GM10248 (cell line): ENCODE measurements at places on chromosomes 6 and 20.

- no peak for DNase-seq
Observed at GRCh38 chr20:2984956-2985661, 58.3 kb upstream of the GNRH2 start.

DNA sequence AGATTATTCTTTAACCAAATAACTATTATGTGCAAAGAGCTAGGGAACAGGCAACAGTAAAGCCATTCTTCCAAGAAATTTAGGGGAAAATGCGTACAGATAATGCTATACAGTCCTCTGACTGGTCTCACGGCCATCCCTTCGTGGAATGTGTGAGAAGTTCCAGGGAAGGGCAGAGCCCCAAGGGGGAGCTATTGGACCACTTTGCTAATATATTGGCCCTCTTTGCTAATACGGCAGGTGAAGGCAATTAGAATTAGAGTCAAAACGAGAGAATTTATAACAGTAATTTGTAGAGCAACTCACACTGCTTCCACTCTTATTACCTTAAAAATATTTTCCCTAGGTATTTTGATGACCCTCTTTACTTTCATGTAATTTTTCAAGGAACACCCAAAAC, 140.4 kb downstream of the IMPG1 start:
- DNase-seq: peak; percentile 26

GRCh38 chr6:109632405-109632804, 58.6 kb downstream of the AK9 start:
- DNase-seq: no peak

GRCh38 chr6:42315259-42315990, 97.8 kb upstream of the MRPS10 start:
- DNase-seq: no peak

- no peak for DNase-seq
Observed at GRCh38 chr6:8556370-8557013, 121.1 kb upstream of the SLC35B3 start.

- no peak for DNase-seq
Observed at GRCh38 chr20:10992731-10993130, 318.9 kb upstream of the JAG1 start.

DNA sequence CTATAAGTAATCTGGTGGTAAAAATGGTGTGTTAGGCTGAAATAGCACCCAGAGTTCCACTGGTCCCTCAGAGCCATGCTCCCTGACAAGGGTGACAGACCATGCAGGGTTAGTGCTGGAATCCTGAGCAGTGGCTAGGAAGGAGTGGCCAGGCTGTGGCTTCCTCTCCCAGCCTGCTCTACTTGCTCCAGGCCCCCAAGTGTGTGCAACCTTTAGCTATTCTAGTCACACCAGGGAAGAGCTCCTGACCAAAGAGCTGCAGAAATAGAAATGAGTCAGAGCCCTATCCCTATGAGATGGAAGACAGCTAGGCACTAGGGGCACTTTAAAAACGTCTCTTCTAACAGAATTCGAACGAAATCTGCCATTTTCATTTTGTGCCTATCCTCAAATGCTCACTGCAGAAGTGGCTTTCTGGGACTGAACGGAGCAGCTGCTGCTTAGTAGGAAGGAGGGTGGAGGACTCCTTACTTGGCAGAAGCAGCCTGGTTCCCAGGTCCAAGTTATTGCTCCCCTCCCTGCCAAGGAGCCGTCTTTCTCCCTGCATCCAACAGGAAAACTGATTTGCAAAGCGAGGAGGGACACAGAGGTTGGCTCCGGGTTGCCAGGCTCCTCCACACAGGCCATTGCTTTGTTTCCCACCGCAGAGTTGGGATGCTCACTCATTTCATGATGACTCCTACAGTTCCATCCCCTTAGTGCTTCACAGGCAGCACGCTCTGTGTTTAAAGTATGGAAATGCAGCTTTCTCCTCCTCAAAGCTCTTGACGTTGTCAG, 754.5 kb downstream of the C6orf118 start:
- no peak for DNase-seq

DNA sequence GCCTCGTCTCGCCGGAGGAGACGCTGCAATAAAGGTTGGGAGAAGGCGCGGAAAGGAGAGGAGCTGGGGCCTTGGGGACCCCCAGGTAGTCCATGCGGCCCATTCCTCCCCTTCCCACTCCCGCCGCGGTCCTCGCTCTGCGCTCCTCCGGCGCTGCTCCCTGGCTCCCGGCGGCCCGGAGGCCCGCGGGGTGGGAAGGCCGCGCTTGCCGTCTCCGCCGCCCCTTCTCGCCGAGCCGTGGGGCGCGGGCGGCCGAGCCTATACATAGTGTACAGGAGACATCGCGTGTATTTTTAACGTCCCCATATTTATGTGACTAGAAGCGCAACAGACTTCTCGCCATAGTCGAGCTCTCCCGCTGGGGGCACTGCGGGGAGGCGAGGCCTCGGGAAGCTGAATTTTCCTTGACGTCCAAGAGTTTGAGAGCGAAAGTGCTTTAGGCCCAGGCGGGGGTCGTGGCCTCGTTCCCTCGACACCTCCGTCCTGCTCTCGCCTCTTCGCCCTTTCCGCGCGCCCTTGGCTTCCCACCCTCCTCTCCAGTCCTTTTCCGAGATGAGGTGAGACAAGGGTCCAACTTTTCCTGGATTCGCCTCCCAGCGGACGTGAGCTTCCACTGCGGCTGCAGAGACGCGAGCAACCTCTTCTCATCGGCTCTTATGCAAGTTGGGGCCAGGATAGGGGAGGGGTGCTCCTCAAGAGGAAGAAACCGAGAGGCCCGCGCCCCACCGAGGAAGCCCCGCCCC, 29.0 kb downstream of the SLC12A5 start:
- no peak for DNase-seq

GRCh38 chr6:3081960-3082359, 13.7 kb downstream of the RIPK1 start:
- no peak for DNase-seq

GRCh38 chr6:131636880-131637792, at the start of gene ENPP3:
Gene ENPP3, plus strand, starts transcription at chr6:131637302. Its CDS starts 83 bp downstream, at chr6:131637385.
- DNase-seq: no peak

DNA sequence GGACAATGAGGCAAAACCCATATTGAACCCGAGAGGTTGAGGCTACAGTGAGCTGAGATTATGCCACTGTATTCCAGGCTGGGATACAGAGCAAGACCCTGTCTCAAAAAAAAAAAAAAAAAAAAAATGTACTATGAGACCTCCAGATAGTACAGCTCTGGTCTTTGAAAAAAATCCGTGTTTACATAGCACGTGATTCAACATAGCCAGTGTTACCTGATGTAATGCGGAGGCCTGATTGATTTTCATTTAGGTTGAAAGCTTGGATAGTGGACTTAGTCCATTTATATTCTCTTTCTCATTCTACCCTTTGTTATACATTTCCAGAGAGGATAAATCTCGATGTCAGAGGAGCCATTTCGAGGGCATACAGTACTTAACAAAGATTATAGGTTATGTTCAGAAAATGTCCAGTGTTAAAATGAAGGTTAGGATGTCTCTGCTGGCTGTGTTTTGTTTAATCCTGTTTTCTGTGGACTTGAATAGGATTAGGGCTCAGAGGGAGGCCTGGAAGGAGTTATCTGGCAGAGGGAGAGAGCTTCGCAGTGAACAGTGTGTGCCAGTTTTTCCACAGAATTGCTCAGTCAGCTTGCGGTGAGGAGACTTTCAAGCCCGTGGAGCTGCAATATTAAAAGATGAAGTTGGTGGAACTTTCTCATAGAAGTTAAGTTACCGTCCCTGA, 33.9 kb upstream of the BCLAF1 start:
- no peak for DNase-seq

GRCh38 chr6:36751833-36752186, 54.2 kb downstream of the RAB44 start:
- DNase-seq: no peak
